Smooth muscle cell of the coronary artery (primary cell): ENCODE measurements at places on chromosomes 12 and 14. TPM values are rescaled to one million over a fixed set of nuclear protein-coding genes. Genes with fewer than 3 reads are reported as not detected.

The EP400 gene
- total RNA-seq = 5.3 and 6.2 TPM in 2 replicates

The SLC25A47 gene
- not detected in 2 replicates for total RNA-seq

The SERPINA1 gene
- total RNA-seq = 0.08 TPM in 1 of 2 replicates, not detected in the other

The DNAJC22 gene
- under 0.01 and 5.9 TPM in 2 replicates for total RNA-seq

The KIF5A gene
- 0.15 and 0.23 TPM in 2 replicates for total RNA-seq

The SMARCC2 gene
- total RNA-seq = 38.8 and 54.9 TPM in 2 replicates

The KCNA5 gene
- total RNA-seq = under 0.01 TPM in 1 of 2 replicates, not detected in the other

The CYP46A1 gene
- total RNA-seq = 0.08 and 0.59 TPM in 2 replicates

The B4GALNT3 gene
- total RNA-seq = 0.23 TPM in 2 replicates

The TSPAN9 gene
- total RNA-seq = 40.1 and 76.8 TPM in 2 replicates

The SERPINA3 gene
- total RNA-seq = 5.3 and 15.9 TPM in 2 replicates

The TC2N gene
- total RNA-seq = 0.08 and 0.12 TPM in 2 replicates

The CD4 gene
- 0.23 and 0.47 TPM in 2 replicates for total RNA-seq
